ENCODE measurements at places on chromosomes 4 and X.

GRCh38 chrX:10485326-10485725 lies 135.1 kb downstream of the MID1 start:
- no peak for DNase-seq

DNA sequence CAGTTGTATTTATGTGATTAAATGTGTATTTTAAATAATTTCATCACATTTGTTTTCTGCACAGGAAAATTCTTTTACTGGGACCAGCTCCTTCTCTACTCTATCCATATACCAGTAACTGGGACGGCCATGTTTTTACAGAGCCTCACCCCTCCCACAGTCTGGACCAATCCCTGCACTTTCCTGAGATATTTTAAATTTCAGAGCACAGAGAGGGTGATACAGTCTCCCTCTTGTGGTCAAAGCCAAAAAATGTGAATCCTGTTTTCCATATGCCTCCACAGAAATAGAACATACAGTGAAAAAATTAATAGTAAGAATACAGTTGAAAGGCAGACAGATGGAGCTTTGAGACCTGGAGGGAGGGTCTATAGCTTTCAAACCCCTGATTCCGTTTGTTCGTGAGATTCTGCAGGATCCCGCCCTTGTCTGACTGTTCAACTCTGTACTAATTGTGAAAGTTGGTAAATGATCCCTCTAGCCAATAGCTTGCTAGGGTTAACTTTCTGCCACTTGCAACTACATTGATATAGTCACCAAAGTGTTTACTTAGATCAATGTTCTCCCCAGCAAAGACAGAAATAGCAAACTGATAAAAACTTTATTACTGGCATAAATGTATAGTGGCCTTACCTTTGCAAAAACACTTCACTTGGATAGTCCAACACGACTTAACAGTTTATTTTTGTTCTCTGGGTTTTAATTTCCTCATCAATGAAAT lies 172.2 kb downstream of the PPARGC1A start:
- no peak for DNase-seq

GRCh38 chr4:37599092-37599790 lies 86.9 kb downstream of the RELL1 start:
- DNase-seq, result no peak

GRCh38 chr4:10063544-10064300 lies 42.4 kb upstream of the SLC2A9 start:
- no peak for DNase-seq
